KG1 (cell line): ENCODE measurements at places on chromosomes 3 and 15.

- no peak for DNase-seq
Measured at GRCh38 chr3:2154621-2155020, 56.0 kb downstream of the CNTN4 start.

DNA sequence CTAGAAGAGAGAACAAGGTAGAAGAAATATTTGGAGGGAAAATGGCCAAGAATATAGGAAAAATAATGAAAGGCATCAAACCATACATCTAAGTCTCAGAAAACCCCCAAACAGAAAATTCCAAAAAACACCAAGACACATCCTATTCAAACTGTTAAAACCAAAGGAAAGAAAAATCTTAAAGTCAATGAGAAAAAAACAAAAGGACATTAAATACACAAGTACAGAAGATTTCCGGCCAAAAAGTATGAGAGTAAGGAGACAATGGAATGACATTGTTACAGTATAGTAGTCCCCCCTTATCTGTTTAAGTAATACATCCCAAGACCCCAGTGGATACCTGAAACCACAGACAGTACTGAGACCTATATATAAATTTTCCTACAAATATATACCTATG lies 18.8 kb downstream of the CLASP2 start:
- DNase-seq = no peak

GRCh38 chr15:77499087-77499760 lies 78.5 kb downstream of the HMG20A start:
- no peak for DNase-seq

DNA sequence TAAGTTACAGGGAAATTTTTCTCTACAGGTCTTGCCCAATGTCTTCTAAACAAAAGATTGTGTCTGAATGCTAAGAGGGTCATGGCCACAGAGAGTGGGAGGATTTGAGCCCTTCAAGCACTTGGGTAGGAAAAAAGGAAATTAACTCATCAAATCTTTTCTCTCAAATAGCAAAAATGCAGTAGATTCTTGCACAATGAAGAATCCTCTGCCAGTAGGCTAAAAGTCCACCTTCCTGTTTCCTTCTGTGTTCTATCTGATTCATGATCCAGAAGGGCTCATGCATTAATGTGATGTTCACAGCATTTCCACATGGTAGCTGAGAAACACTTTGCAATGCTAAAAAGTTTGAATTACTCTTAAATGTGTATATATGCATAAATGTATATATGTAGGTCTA lies 177.1 kb downstream of the CD47 start:
- DNase-seq = no peak

GRCh38 chr3:120473896-120474675 lies 23.3 kb upstream of the FSTL1 start:
- DNase-seq = no peak

GRCh38 chr3:71244153-71244825 lies 339.2 kb downstream of the FOXP1 start:
- no peak for DNase-seq

DNA sequence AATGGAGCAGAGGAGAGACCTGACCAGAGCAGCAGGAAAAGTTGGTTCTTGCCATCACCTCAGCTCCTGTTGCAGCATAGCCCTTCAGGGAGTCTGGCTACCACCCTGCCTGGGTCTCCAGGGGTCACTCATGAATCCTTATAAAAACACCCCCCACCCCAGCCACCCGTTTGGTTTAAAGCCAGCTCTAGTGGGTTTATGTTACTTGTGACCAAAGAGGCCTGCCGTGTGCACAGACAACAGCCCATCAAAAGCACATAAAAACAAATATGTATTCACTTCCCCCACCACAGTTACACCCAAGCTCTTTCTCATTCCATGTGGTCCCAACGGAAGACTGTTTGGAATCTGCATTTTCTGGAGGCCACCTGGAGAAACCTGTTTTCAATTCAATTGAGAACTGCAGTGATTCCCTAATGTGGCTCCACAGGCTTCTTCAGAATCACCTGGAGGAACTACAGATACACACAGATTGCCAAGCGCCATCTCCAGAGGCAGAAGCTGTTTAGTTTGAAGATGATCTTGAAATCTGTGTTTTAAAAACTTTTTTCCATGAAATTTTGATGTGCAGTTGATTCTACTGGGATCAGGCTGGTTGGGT lies 13.8 kb downstream of the FOXL2 start:
- no peak for DNase-seq

DNA sequence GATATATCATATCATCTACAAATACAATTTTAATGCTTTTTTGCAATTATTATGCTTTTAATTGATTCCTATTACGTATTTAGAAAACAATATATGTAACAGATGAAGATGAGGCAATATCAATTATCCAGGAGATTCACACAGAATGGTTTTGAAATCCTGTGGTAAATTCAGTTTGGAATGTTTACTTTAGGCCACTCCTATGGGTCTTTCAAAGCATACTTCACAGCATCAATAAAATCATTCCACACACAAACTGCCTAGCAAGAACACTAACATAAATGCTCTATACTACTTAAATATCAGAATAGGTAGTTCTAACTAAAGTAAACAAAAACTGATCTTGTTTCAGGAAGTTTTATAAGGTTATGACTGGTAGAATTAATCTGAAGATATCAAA lies 90.5 kb downstream of the FAM227B start:
- no peak for DNase-seq

GRCh38 chr3:165753560-165753959 lies 83.7 kb downstream of the BCHE start:
- DNase-seq = no peak

DNA sequence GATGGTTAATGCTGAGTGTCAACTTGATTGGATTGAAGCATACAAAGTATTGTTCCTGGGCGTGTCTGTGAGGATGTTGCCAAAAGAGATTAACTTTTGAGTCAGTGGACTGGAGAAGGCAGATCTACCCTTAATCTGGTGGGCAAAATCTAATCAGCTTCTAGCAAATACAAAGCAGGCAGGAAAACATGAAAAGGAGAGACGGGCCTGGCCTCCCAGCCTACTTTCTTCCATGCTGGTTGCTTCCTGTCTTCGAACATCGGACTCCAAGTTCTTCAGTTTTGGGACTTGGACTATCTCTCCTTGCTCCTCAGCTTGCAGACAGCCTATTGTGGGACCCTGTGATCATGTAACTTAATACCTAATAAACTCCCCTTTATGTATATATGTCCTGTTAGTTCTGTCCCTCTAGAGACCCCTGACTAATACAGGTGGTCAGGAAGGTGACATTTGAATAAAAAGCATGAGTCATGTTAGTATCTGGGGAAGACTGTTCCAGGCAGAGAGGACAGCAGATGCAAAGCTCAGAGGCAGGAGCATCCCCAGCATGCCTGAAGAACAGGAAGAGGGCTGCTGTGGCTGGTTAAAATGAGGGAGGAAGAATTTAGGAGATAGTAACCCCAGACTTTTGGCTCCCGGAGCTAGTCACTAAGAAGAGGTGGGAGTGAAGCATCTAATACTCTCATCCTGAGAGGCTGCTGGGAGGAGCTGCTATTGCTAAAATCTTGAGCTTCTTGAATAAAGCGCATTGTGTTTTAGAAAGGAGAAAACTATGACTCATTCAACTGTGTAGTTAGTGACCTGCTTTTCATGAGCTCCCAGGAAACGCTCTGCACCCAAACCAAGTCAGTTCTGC lies 207.4 kb upstream of the HES1 start:
- DNase-seq = no peak

GRCh38 chr15:38129531-38130204 lies 123.0 kb upstream of the SPRED1 start:
- no peak for DNase-seq

- no peak for DNase-seq
Measured at GRCh38 chr3:188431553-188431952, 277.6 kb downstream of the LPP start.

GRCh38 chr15:71501344-71502076 lies 308.8 kb upstream of the NR2E3 start:
- no peak for DNase-seq

DNA sequence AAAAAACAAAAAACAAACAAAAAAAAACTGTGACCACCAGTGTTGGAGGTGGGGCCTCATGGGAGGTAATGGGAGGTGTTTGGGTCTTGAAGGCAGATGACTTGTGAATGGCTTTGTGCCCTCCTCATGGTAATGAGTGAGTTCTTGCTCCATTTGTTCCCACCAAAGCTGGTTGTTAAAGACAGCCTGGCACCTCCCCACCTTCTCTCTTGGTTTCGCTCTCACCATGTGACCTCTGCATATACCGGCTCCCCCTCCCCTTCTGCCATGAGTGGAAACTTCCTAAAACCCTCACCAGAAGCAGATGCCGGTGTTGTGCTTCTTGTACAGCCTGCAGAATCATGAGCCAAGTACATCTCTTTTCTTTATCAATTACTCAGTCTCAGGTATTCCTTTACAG lies 61.5 kb upstream of the ATP11B start:
- no peak for DNase-seq

DNA sequence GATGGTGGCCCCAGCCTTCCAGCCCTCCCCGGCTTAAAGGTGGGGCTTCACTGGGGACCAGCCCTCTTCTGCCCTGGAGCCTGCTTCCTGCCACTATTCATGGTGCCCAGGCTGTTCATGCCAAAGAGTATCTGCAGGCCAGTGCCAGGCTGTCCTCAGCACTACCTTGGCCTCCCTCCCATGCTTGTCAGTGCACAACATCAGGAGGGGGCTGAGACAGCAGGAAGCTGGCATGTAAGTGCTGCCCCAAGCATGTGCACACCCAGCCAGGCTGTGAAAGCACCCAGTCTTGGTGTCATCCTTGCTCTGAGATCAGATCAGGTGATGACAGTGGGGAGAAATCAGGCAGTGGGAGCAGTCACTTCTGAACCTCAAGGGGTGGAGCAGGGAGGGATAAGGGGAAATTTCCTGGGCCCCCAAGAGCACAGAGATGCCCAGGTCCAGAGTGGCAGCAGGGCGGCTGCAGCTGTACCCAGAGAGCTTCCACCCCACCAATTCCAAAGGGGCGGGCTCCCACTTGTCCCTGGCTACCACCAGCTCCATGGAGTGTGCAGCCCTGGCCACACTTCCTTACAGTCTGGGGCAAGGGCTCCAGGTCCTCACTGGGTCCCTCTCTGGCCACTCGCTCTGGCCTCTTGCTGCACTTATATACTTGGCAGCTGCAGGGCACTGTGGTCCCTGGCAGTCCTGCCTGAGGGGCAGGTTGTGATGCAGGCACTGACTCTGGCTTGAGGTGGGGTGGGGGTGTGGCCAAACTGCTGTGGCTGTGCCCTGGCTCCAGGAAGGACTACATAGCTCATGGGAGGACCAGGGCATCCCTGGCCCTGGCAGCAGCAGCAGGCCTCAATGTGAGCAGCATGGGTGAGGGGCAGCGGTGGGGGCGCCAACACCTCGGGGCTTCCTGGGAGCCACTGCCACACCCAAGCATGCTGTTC lies 91.4 kb upstream of the TNFSF10 start:
- DNase-seq = no peak

- DNase-seq = no peak
Measured at GRCh38 chr3:52816654-52817053, 13.8 kb downstream of the ITIH4 start.

DNA sequence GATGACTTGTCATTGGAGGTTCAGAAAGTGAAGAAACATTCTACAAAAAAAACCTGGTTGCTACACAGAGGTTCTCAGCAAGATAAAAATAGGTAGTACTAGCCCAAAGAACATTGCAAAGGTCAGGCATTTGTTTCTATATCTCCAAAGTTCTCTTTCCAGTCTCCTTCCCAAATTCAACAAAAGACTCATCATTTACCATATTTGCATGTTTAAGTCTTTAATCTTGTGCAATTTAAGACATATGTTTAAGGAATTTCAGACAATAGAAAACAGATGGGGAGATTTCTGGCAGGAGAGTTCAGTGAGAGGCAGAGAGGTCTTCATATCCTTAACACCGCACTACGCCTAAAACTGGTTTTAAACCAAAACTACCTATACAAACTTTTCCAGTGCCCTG lies 173.8 kb upstream of the THBS1 start:
- DNase-seq = no peak

GRCh38 chr15:45128971-45129639 lies 574 bp downstream of the DUOXA1 start:
- no peak for DNase-seq

DNA sequence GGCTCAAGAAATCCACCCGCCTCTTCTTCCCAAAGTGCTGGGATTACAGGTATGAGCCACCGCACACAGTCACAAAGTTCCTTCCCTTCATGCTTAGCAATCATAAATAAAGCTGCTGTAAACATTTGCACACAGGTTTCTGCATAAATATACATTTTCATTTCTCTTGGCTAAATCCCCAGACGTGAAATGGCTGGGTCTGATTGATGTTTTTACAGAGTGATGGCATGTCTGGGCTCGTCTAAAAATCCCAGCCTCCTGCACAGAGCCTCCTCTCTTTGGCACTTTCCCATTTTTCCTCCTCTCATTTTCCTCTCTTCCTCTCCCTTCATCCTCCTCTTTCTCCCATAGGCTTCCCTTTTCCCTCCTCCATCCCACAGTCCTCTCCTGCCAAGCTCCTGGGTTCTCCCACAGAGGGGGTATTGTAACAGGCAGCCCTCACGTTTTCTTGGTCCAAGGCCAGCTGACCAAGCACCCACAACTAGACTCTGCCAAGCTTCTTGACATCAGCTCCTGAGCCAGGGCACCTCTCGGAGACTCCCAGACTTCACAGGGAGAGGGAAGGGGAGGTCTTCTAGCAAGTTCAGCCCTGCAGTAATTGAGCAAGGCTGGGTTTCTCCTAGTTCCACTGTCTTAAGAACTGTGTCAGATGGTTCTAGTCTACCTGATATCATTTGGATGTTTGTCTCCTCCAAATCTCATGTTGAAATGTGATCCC lies 10.5 kb upstream of the PLA2G4E start:
- DNase-seq = no peak

DNA sequence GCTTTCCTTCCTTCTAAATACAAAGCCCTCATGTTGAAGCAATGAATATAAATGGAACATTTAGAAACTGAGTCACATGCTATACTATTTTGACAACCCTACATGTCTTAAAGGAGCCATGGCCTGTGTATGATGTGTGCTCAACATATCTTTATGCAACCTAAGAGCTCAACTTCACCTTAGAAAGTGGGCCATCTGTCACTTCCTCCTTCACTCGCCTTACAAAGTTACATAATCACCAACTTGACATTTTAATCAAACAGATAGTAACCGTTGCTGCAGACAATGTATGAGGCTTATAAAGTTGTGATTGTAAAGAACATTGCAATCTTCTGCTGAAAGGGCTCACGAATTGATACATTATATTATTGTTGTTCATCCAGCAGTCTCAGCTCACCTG lies 163.6 kb downstream of the SERPINI1 start:
- DNase-seq = no peak

- peak; percentile 91 for DNase-seq
Measured at GRCh38 chr15:74937590-74938371, at the start of gene COX5A. TSS of gene COX5A (minus strand) at chr15:74938073. CDS start at chr15:74938014, 59 bp downstream.

- peak; percentile 5 for DNase-seq
Measured at GRCh38 chr3:176939022-176939817, 258.1 kb downstream of the TBL1XR1 start.

DNA sequence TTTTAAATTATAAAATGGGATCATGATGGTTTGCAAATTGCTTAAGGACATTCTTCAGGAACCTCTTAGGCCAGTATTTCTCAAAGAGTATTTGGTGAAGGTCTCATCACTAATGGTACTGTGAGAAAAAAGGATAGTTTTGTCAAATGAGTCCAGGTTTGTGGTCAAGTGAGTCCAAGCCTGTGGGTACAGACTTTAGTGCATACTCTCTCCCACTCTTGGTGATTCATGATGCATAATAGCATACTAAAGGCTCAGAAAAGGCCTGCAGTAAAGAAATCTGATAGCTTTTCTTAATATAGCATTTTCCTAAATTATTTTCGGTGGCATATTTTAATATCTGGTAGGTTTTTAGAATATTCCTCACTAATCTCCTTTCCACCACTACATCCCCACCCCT lies 20.0 kb downstream of the BOC start:
- no peak for DNase-seq

- DNase-seq = no peak
Measured at GRCh38 chr3:76570436-76571057, 469.4 kb upstream of the ROBO2 start.
